Muscle of leg (tissue), 16 donors: ENCODE measurements at places on chromosomes 7 and 10. TPM values are rescaled to one million over a fixed set of nuclear protein-coding genes. Genes with fewer than 3 reads are reported as not detected.

DNA sequence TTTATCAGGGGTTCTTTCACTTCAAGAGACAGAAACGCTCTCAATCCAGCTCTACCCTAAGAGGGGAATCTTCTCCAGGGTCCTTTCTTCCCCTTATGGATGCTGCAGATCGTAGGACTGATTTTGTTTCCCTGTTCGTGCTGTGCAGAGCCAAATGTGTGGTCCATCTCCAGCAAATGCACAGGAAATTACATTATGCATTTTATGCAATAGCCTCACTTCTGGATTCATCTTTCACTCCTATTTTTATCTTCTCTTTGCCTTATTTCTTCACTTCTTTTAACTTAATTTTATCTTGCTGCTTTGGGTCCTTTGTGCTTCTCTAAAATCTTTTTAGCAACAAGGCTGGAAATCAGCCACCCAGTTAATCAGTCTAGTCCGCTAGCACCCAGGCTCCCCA is 184.5 kb upstream of the INHBA start:
- no peaks in the 10 kb centered on the region for H3K27me3 ChIP-seq
- peak overlapping the region; percentile 79 for H3K27ac ChIP-seq
- no peak overlapping the region for H3K4me3 ChIP-seq
- H3K4me1 ChIP-seq: peaks cover 58% of the 10 kb centered on the region
- DNase-seq: peak; percentile 70

GRCh38 chr7:10838228-10838627 is 135.4 kb upstream of the PHF14 start:
- H3K27me3 ChIP-seq: no peaks in the 10 kb centered on the region
- no peak overlapping the region for H3K27ac ChIP-seq
- H3K4me1 ChIP-seq: no peaks in the 10 kb centered on the region
- DNase-seq: no peak

GRCh38 chr10:5968037-5968680 is 9.2 kb downstream of the IL15RA start:
- DNase-seq: no peak
- peaks cover 2% of the 10 kb centered on the region for H3K27me3 ChIP-seq
- no peak overlapping the region for H3K4me3 ChIP-seq
- no peak overlapping the region for H3K27ac ChIP-seq

DNA sequence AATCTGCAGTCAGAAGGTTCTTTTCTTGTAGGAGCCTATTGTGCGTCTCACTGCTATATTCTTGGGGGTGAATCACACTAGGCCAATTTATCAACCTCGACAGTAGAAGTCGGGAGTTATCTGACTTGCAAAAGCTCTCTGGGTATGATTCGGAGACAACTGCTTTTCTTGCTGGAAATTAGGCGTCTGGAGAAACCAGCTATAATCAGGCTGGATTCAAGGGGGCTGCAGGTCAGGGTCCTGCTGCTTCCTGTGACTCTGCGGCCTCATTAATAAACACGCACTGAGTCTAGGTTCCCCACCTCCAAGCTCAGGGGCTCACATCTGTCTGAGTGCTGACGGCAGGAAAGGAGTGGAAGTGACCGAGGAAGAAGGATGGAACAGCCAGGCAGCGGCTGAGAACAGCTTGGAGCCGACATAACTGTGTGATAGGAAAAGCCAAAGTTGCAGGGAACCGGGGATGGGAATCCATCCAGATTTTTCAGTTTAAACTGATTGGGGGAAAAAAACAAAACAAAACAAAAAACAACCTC is 184.6 kb downstream of the FANK1 start:
- H3K4me1 ChIP-seq: peaks cover 4% of the 10 kb centered on the region

GRCh38 chr7:29255199-29255878 is 60.8 kb downstream of the CHN2 start:
- no peak overlapping the region for H3K27ac ChIP-seq
- H3K36me3 ChIP-seq: no peaks in the 10 kb centered on the region
- H3K4me1 ChIP-seq: no peaks in the 10 kb centered on the region

- no peaks in the 10 kb centered on the region for H3K36me3 ChIP-seq
- H3K4me1 ChIP-seq: peaks cover 17% of the 10 kb centered on the region
Observed at GRCh38 chr7:24138343-24138742, 145.6 kb upstream of the NPY start.

DNA sequence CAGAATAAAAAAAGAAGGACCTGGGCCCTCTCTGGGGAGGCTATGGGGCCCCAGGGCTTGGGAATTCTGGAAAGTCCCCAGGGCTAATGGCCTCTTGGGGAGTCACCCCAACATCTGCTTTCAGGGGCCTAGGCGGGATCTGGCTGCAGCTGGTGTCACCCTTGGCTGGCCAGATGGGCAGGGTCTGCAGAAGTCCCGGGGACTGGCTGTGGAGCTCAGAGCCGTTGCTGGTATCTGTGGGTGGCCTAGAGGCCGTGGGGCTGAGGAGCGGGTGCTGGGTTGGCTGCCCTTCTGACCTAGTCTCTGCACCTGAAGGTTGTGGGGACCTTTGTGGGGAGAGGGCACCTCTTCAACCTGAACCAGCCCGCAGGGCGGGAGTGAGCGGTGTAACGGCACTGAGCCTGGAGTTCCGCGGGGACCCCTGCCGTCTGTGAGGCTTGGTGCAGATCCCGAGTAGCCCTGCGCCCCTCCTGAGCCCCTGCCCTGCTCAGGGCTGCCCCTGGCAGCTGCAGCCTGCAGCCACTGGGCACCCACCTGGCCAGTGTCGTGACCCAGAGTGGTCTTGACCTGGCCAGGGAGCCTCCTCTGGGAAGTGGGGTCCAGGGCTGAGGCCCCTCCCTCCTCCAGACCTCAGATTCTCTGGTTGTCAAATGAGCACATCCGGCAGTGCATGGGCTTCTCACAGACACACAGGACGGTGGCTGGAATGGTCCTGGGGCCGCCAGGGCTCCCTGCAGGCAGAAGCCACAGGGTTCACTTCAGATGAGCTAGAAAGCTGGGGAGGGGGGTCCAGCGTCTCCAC is 51.5 kb downstream of the UNCX start:
- H3K4me3 ChIP-seq: no peak overlapping the region
- H3K4me1 ChIP-seq: peaks cover 6% of the 10 kb centered on the region
- H3K27ac ChIP-seq: no peak overlapping the region
- no peaks in the 10 kb centered on the region for H3K36me3 ChIP-seq
- DNase-seq: no peak
- peaks cover 28% of the 10 kb centered on the region for H3K27me3 ChIP-seq

LRRC17 gene
- 61.4 TPM for polyA plus RNA-seq

SLC13A4 gene
- polyA plus RNA-seq: 1.9 TPM

ADAM22 gene
- 16.4 TPM for polyA plus RNA-seq

DNA sequence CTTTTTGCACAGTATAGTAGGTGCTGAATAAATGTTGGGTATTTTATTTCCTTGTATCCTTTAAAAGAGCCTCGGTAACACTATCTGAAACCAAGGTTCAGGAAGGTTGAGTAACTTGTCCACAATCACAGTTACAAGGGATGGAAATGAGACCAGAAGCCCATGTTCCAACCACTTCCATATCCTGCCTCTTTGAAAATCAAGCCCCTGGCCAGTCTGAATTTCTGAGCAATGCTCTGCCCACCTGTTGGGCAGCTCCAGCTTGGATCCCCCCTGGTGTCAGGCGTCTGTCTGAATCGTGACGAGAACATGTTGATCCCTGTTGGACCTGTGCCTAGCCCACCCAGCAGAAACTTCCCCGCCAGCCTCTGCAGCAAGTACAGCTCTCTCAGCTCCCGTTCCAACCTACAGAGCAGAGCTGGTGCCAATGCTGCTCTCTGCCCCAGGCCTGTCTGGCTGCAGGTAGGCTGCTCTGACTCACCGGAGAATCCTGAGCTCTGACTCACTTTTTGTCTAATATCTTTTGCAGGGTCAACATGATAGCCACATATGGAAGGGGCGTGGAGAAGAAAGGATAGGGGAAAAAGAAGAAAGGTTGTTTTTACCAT is 595.5 kb downstream of the INHBA start:
- H3K36me3 ChIP-seq: no peaks in the 10 kb centered on the region
- no peaks in the 10 kb centered on the region for H3K27me3 ChIP-seq
- H3K4me3 ChIP-seq: no peak overlapping the region
- H3K27ac ChIP-seq: no peak overlapping the region
- no peaks in the 10 kb centered on the region for H3K4me1 ChIP-seq

DNA sequence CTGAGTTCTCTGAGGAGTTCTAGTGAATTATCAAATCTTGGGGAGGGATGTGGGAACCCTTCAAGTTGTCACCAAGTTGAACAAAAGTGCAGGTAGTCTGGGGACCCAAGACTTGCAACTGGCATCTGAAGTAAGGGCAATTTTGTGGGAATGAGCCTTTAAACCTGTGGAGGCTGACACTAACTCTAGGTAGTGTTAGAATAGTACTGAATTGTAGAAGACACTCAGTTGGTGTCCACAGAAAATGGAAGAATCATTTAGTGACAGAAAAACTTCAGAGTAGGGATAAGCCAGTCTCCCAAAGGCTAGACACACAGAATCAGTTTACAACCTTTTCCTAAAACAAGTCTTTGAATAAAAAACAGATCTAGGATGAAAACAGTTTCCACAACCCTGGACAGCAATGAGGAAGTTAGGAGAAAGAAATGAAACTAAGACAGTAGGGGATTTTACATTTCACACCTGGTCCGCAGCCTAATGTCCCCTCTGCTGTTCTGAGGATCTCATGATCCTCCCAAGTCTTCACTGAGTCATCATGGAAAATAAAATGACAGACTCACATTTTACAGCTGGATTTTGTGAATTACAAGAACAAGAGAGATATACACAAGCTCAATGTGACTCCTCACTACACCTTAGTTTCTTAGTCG is 23.0 kb upstream of the ING3 start:
- no peaks in the 10 kb centered on the region for H3K36me3 ChIP-seq
- H3K27ac ChIP-seq: no peak overlapping the region
- no peak overlapping the region for H3K4me3 ChIP-seq
- H3K27me3 ChIP-seq: no peaks in the 10 kb centered on the region
- DNase-seq: no peak

- peak overlapping the region; percentile 50 for H3K4me3 ChIP-seq
- H3K4me1 ChIP-seq: peaks cover 77% of the 10 kb centered on the region
- no peak for DNase-seq
- H3K36me3 ChIP-seq: no peaks in the 10 kb centered on the region
Observed at GRCh38 chr7:44145479-44145968, 4.4 kb upstream of the MYL7 start.

ADAMTS14 gene
- polyA plus RNA-seq: 20.0 TPM

GRCh38 chr10:44923611-44924010 is 12.5 kb downstream of the TMEM72 start:
- no peak for DNase-seq
- H3K27ac ChIP-seq: no peak overlapping the region
- H3K4me1 ChIP-seq: peaks cover 24% of the 10 kb centered on the region
- H3K4me3 ChIP-seq: no peak overlapping the region
- H3K36me3 ChIP-seq: no peaks in the 10 kb centered on the region
- H3K27me3 ChIP-seq: no peaks in the 10 kb centered on the region

DNA sequence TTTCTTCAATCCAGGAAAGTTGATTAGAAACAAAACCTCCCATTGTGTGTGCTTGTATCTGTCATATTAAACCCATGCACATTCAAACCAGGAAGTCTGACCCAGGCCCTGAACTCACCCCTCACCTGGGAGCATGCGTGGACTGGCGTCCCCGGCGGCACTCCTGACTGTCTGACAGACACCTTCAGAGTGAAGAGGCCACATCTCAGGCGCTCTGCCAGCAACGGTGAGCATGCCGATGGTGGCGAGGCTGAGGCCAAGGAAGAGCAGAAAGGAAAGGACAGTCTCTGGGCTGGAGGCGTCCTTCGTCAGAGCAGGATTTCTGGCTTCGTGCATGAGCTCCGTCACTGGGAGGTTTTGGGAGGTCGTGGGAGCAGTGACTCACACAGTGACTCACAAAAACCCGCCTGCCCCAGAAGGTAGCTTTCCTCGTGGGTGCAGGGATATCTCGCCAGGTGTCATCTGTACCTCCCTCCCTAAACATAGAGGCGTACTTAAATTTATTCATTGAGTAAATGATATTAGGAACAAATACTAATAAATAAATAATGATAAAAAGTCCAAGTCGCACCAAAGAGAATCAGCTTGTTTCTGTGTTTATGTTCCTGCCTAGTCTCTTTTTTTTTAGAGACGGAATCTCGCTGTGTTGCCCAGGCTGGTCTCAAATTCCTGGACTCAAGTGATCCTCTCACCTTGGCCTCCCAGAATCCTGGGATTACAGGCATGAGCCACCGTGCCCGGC is 13.5 kb downstream of the IQCE start:
- H3K36me3 ChIP-seq: peaks cover 21% of the 10 kb centered on the region
- no peak overlapping the region for H3K27ac ChIP-seq
- peaks cover 7% of the 10 kb centered on the region for H3K4me1 ChIP-seq
- H3K27me3 ChIP-seq: no peaks in the 10 kb centered on the region

GNGT1 gene
- polyA plus RNA-seq: not detected

- H3K27me3 ChIP-seq: no peaks in the 10 kb centered on the region
- H3K27ac ChIP-seq: no peak overlapping the region
- DNase-seq: no peak
- H3K4me3 ChIP-seq: no peak overlapping the region
- peaks cover 4% of the 10 kb centered on the region for H3K36me3 ChIP-seq
Observed at GRCh38 chr7:1933066-1933750, 263.1 kb downstream of the ELFN1 start.

DNA sequence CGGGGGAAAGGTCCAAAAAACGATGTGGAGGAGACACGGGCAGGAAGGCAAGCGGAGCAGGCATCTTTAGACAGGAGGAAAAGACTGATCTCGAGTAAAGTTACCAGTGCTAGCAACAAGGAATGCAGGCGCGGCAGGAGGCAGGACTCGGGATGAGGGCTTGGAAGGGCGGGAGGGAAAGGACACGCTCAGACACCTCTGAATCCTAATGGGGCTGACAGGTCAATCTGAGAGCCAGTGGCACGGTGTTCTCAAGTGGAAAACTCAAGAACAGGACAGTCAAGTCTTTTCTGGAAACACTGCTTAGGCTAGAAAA is 155.3 kb upstream of the COBL start:
- H3K4me3 ChIP-seq: no peak overlapping the region
- no peaks in the 10 kb centered on the region for H3K36me3 ChIP-seq
- peaks cover 14% of the 10 kb centered on the region for H3K27me3 ChIP-seq
- H3K4me1 ChIP-seq: peaks cover 9% of the 10 kb centered on the region

DNA sequence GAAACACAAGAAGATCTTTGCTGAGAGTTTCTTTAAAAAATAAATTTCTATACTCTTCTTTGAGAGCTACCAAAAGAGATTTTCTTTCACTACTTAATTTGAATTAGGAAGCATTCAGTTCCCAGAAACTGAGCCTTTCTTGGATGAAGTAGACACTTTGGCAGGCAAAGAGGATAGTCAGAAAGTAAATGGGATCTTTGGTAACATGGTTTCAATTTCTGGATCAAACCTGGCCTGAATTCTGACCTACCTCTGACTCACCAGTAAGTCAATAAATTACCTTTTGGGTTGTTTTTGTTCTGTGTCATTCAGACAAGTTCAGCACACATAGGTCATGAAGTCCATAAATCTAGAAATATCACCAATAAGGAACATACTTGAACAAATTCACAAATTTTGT is 26.8 kb upstream of the CABCOCO1 start:
- DNase-seq: peak; percentile 71
- H3K4me3 ChIP-seq: no peak overlapping the region
- H3K4me1 ChIP-seq: peaks cover 1% of the 10 kb centered on the region
- H3K36me3 ChIP-seq: no peaks in the 10 kb centered on the region
- H3K27me3 ChIP-seq: no peaks in the 10 kb centered on the region
- peak overlapping the region; percentile 43 for H3K27ac ChIP-seq

TUBB8 gene
- not detected for polyA plus RNA-seq
